ENCODE measurements at places on chromosomes 16 and 17.

DNA sequence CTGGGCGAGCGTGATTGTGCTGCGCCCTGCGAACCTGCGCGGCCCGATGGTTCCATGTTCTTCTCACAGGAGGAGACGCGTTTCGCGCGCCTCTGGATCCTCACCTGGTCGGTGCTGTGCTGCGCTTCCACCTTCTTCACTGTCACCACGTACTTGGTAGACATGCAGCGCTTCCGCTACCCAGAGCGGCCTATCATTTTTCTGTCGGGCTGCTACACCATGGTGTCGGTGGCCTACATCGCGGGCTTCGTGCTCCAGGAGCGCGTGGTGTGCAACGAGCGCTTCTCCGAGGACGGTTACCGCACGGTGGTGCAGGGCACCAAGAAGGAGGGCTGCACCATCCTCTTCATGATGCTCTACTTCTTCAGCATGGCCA, 1.0 kb downstream of the FZD2 start:
- DNase-seq = no peak

DNA sequence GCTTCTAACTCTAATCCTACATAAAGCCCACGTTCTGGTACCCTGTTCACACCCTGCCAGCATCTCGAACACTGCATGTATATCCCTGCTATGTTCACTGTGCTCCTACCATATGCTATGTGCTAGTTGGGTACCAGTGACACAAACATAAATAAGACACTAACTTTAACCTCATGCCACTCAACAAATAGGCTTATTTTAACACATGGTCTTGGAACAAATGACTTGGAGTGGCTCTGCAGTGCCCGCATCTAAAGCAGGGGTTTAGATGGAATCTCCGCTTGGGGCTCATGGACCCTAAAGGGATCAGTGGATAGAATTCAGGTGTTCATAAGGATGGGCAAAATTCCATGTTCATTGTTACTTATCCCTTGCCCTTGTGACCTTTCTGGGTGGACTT, 175.7 kb upstream of the ZKSCAN2 start:
- DNase-seq = no peak

DNA sequence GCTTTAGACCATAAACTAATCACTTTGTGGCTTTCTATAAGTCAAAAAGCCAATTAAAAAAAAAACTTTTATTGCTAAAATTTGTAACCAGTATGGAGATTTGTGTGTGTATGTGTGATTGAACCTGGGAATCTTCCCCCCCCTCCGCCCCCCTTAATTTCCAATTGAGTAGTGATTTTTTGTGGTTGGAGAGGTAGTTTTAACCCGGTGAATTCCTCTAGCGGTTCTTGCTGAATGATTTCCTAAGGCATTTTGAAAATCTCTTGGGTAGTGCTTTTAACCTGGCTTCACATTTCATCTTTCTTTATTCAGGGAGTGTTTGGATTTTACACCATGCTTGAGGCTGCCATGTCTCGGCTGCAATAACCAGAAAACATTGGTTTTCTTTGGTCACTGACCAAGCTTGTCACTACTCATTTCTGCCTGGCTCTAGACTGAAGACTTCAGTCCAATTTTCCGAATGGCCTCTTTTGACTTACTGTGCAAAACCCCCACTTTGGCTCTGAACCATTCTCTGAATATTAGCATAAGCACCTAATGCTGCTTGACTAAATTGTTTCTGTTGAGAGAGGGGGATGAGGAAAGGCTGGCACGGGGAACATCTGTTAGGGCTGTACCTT, 35.6 kb downstream of the PRKCA start:
- peak; percentile 89 for DNase-seq

DNA sequence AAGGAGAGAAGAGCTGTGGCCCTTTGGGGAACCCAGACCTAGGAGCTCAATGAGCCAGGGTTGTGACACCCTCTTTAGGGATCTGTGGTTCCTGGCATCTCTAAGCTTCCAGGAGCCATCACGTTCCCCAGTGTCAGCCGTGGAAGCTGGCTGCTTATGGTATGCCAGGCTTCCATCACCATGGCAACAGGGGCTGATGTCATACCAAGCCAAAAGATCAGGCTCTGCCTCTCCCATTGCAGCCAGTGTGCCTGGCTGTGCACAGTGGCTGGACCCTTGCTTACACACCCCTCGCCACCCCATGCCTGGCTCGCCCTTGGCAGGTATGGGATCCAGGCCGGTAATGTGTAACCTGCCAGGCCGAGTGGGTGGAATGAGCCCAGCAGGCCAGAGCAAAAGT, 91.1 kb downstream of the SSH2 start:
- no peak for DNase-seq

GRCh38 chr17:57962279-57963148, 7.3 kb upstream of the CUEDC1 start:
- DNase-seq = no peak
